ENCODE measurements at places on chromosomes 7 and 10. TPM values are rescaled to one million over a fixed set of nuclear protein-coding genes. Genes with fewer than 3 reads are reported as not detected.

TCAF2 gene
- 0.35 TPM for total RNA-seq

NRG3 gene
- 0.05 TPM for total RNA-seq

DNA sequence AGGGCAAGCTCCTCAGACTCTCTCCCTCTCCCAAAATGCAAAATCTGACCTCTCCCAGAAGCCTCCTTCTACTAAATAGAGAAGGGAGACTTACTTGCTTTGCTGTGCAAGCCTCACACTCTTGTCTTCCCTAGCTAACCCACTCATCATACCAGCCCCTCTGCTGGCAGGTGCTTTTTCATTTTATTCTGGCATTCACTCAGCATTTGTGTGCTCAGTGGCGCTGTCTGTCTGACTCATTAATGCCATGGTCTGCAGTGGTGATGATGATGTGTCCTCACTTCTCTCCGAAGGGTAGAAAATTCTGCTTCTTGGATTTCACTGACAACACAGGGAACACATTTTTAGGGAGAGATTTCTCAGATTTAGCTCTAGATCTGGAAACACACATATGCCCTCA lies 22.0 kb upstream of the BTRC start:
- no peak for DNase-seq

DNA sequence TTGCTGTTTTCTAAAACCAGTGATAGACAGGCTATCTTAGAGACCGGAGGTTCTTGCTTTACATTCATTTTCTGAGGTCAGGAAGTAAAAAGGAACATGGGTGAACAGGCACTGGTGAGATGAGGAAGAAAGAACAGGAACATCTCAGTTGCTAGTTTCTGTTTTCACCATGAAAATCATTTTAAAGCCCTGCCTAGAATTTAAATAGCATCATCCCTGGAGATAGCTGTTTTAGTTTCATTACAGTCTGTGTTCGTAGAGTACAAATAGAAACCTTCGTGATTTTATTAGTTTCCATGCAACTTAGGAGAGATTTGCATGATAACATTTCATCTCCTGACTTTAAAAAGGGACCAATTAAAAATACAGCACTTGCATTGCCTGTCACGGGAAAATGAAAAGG lies 14.7 kb downstream of the KCNMA1 start:
- no peak for DNase-seq

Measured in renal cortical epithelial cell (primary cell).